Cerebellar cortex (tissue), 1 donor: ENCODE measurements at places on chromosomes 4 and X.

DNA sequence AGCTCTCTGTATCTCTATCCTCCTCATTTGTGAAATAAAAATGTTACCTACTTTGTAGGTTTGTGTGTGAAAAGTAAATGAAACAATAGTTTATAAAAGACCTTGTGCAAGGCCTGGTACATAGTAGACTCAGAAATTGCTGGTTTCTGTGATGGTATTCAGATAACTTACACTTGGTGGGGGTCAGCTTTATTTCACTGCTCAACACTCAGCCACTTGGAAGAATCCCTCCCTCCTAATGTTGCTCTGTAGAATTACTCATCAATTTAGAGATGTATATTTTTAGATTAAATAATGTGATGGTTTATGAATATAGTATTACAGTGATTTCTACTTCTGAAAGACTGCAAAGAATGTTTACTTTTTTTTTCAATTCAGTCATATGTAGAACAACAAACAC, 32.7 kb downstream of the SMARCAD1 start:
- no peak for DNase-seq

DNA sequence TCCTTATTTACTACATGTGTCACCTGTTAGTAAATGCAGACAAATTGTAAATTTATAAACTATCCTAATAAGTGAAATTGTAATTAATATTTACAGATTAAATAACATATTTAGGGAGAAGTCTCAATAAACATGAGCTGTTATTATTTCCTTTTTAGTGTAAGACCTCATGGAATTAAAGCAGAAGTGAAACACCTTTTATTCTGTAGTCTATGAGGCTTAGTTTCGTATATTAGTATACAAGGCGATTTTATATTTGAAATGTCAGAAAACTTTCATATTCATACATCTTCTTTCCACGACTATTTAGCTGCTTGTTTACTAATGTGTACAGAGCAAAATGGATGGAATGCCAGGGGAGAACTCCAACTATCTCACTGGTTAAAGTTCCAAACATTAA, 414.4 kb downstream of the ARHGAP24 start:
- DNase-seq, result no peak

DNA sequence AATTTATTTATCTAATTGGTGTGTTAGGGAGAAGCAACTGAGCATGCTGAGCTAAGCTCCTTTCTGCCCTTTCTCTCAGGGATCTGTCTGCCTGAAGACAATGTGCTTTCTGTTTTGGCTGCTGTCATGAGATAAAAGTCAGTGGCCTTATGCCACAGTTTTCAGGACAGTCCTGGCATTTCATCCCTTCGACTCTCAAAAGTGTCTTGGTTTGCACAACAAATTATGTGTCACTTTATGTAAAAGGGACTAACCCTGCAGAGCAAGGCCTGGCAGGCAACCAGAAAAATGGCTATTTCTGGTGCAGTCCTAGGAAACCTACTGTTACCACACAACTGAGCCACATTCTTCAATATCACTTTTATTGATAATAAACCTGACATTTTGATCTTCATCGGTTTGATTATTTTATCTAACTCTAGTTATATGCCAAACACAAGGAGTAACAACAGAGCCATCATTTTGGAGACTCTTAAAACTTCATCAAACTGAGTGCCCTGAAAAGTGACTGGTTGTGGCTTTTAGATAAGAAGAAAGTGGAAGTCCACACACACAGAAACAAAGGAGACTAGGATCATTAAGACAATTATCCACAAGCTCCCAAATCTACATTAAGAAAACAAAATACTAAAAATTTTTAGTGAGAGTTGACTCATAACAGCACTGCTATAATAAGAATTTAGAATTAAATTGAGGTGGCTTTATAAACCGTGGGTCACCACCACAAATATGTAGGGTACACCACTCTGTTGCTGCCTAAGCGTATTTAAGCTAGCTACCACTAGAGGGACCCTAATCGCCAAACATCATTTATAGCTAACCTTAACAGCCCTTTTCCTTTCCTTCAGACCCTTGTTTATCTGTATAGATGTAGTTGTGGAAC, 95.9 kb upstream of the PTPN13 start:
- DNase-seq, result peak; percentile 63

DNA sequence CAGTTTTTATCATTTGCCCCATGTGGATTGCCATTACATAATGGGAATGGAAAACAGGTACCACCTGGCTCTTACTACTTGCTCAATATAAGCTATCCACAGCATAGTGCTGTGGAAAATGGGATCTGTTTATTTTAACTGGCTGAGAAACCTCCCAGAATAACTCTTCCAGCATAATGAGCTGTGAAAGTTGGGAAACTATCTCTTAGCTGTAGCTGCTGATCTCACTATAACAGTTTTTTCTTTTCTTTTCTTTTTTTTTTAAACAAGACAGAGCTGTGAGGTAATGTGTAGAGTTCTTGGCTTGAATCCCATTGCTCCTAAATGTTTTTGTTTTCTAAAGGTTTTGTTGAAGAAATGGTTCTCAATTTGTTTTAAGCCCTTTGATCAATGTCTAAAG, 988.3 kb downstream of the PCDH19 start:
- DNase-seq, result no peak

- peak; percentile 80 for DNase-seq
These were observed at the start of gene GALNT7 for GRCh38 chr4:173168396-173169177. TSS of gene GALNT7 (plus strand) at chr4:173168811. CDS start at chr4:173168836, 25 bp downstream.

DNA sequence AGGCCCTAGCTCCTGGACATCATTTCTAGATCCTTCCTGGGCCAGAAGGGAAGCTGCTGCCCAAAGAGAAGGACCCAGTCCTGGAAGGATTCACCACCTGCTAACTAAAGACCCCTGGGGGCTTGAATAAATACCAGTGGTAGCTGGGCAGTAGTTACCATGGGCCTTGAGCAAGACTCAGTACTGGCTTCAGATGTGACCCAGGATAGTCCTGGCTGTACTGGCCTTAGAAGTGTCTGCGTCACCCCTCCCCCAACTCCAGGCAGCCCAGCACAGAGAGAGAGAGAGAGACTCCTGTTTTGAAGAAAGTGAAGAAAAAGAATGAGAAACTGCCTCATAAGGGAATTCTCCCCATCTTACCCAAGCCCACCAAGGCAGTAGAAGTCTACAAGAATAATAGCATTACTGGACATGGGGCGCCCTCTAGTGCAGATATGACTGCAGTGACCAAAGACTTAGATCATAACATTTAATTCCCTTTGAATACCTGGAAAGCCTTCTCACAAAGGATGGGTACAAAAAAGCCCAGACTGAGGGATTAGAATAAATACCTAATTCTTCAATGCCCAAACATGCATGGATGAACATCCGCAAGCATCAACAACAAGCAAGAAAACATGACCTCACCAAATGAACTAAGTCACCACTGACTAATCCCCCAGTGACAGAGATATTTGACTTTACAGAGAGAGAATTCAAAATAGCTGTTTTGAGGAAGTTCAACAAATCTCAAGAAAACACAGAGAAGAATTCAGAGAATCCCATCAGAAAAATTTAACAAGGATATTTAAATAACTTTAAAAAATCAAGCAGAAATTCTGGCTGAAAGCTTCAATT, 171.8 kb downstream of the HNRNPD start:
- peak; percentile 43 for DNase-seq

- no peak for DNase-seq
These were observed 17.3 kb upstream of the C1GALT1C1 start for GRCh38 chrX:120647127-120647526.

GRCh38 chrX:8244301-8244700, 73.2 kb upstream of the VCX2 start:
- no peak for DNase-seq

GRCh38 chr4:72302981-72303704, 265.9 kb downstream of the ADAMTS3 start:
- DNase-seq, result peak; percentile 60
